M059J (cell line): ENCODE measurements at places on chromosomes 5 and 9.

GRCh38 chr9:87725900-87726709 is at the start of gene CTSL:
Gene CTSL (plus strand): TSS chr9:87726119. CDS start chr9:87727604, 1,485 bp downstream.
- peak; percentile 83 for DNase-seq

DNA sequence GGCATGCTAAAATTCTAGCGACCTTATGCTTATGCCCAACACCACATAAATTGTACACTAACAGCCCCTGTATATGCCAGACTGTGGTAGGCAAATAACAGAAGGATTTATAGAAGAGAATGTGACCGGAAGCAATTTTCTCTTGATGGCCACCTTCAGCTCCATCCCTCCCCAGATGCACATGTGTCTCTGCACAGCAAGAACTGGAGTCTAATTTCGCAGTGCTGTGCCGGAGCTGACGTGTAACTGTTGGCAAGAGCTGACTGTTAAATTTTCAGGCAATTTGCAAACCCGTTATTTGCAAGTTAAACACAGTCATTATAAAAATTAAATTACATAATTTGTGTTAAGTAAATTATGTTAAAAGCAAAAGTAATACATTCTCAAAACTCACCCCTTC is 48.4 kb downstream of the PCA3 start:
- DNase-seq, result no peak

DNA sequence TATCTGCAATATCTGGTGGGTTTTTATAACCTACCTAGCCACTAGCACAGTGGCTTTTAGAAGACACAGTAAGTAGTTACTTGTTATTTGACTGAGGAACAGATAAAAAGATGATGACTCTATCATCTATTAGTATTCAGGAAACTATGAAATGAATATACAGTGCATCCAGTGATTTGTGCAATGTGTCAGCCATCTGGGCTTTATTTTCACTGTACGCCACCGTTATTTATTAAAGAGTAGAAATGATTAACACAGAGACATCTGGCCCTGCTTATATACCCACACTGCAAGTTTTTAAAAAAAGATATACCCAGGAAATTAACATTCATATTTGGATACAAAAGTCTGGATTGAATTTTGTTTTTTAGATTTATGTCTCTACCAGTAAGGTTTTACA is 408.4 kb downstream of the PDE4D start:
- no peak for DNase-seq

- no peak for DNase-seq
Observed at GRCh38 chr5:144876990-144877389, 706.3 kb downstream of the KCTD16 start.

GRCh38 chr9:72476617-72477437 is 44.6 kb upstream of the TMC1 start:
- peak; percentile 98 for DNase-seq

GRCh38 chr9:14089051-14089803 is 224.7 kb downstream of the NFIB start:
- no peak for DNase-seq

DNA sequence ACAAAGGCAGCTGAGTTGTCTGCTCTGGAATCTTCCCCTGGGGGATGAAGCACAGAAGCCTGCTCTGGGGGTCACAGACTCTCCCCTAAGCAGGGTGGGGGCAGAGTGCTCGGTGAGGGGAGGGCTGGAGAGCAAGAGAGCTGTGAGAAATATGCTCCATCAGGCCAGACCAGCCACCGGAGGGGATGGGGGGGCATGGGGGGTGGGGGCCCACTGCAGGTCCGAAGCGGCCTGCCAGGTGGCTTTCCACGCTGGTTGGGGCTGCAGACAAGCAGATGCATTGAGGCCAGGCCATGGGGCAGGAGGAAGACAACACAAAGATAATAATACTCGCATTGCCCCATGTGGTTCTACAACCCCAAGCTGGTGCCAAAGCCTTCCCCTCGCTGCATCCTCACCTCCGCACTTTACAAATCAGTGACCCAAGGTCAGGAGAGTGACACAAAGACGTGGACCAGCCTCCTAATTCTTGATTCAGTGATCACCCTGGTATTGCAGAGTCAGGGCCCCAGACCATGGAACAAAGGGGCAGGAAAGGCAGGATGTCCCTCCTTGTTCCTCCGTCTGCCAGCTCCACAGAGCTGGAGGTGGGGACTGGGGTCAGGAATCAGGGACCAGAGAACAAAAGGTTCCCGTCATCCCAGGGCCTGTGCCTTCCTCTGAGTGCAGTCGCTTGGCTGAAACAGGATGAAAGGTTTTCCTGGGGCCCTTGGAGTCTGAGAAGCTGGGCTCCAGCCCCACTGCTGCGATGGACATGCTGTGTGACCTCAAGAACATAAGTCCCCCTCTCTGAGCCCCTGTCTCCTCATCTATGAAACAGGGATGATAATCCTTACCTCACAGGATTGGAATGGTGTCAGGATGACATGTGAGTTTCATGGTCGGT is 37.2 kb upstream of the GABRP start:
- DNase-seq, result no peak

DNA sequence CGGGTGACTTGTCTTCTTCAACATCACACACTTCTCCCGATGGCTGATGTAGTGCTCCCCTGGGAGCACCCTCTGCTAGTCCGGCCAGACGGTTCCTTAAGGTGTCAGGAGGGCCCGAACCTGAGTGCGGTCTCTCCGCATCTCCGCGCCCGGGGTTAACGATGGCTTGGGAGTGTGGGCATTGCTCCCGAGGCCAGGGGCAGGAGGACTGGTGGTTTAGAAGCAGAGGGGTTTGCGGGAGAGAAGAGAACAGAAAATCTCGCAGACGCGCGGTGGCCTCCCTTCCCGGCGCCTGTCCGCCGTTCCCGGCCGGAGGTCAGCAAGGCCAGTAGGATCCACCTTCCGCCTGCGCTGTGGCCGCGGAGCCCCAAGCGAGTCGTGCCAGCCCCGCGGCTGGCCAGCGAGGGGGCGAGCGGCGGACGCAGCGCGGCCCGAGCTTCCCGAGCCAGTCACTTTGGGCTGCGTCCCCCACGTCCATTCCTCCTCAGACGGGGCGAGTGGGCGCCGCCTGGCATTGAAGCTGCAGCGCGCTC is 700 bp downstream of the CDO1 start:
- no peak for DNase-seq

DNA sequence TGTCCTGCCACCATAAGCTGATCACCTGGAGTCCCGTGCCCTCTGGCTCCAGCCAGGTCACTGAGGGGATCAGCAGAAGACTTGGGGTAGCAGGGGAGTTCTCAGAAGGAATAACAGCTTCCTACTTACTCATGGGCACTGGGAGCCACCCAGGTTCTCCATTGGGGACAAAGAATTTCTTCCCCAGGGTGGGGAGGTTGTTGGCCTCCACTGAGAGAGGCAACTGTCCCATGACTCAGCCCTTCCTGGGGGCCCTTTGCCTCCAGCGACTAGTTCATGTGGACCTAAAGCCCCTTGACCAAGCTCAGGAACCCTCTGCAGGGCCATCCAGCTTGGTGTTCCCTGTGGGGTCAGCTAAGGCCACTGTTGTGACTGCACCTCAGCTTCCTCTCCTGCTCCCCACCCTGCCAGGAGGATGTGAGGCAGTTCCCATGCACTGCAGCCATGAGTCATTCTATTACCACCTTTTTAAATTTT is 175.0 kb downstream of the AUH start:
- DNase-seq, result peak; percentile 90

- DNase-seq, result peak; percentile 15
Observed at GRCh38 chr9:72355153-72355552, 9.9 kb downstream of the ZFAND5 start.

DNA sequence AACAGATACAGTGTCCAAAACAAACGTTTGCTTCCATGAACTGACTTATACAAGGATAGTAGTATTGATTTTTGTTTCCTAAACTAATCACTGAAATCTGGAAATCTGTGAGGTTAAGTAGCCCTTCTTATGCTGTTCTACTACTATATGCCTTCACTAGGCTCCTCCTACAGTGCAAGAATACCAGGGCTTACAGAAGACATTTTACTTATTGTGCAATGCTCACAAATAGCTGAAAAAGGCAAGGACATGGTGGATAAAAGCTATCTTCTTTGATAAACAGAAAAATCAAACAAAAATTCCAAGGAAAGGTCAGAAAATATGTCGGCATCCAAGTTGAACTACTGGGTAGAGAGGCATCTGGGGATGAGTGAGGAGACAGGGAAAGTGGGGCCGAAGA is 61.9 kb downstream of the OXCT1 start:
- no peak for DNase-seq

DNA sequence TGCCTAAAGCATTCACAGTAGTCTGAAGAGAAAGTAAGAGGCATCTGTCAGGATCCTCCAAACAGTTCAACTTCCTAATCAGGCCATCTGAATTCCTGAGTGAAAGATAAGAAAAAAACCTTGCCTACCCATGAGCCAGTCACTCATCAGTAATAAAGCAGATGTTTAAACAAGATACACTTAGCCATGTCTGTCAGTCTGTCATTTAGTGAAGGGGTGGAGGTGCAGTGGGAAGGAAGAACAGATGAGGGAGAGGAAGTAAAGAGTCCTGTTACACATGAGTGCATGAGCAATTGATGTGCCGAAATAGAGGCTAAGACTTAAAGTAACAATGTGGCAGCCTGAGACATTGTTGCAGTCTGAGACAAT is 29.9 kb upstream of the DMRTA1 start:
- peak; percentile 78 for DNase-seq

GRCh38 chr5:160543395-160543794 is 121.7 kb downstream of the PTTG1 start:
- DNase-seq, result peak; percentile 60

DNA sequence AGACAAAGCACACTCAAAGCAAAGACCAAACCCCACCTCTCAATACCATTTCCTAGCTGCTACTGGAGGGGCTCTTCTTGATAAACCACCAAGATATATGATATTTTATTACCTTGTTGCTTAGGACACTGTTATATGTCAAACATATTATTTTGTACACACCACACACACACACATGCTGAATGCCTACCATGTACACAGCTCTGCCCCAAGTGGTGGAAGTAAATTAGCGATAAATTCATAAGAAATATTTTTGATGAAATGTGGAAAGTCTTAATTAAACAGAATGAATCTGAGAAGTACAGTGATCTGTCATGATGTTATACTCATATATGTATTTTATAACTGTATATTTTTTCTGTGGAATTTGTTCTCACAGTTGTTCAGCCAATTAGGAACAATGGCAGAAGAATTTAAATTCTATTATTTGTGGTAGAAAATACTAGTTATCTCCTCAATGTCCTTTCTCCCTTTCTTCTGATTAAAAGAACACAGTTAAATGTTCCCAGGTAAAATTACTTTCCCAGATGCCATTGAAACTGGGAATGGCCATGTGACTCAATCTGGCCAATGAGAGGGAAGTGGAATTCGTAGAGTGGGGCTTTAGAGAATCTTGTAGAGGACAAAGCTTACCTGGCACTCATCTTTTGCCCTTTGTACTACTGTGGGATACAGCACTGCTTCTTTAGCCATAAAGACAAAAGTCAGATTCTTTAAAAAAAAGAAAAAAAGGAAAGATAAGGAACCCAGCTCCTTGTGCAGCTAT is 156.5 kb downstream of the SNCAIP start:
- no peak for DNase-seq

DNA sequence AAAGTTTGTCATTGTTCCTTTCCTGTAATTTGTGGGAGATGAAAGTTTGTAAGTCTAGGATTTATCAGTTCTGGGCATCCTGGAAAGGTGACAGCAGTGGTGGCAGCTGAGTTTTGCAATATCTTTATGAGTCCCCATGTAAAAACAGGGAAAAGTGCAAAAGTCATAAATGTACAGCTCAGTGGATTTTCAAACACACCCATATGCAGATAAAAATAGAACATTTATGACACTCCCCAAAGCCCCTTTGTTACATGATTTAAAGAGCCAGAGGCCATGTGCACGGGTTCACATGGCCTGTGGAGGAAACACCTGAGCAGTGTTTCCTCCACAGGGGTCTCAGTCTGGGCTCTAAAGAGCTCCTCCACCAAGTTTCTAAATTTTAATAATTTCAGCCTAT is 6.3 kb downstream of the TMEM38B start:
- no peak for DNase-seq

GRCh38 chr9:138120072-138120471 is 242.5 kb downstream of the CACNA1B start:
- DNase-seq, result no peak

- DNase-seq, result no peak
Observed at GRCh38 chr5:158514986-158515359, 584.7 kb downstream of the EBF1 start.

- peak; percentile 37 for DNase-seq
Observed at GRCh38 chr9:84932915-84933527, 263.5 kb downstream of the NTRK2 start.

- no peak for DNase-seq
Observed at GRCh38 chr5:115190388-115190787, 20.7 kb upstream of the TRIM36 start.
